ENCODE measurements at places on chromosomes 5 and 9.

DNA sequence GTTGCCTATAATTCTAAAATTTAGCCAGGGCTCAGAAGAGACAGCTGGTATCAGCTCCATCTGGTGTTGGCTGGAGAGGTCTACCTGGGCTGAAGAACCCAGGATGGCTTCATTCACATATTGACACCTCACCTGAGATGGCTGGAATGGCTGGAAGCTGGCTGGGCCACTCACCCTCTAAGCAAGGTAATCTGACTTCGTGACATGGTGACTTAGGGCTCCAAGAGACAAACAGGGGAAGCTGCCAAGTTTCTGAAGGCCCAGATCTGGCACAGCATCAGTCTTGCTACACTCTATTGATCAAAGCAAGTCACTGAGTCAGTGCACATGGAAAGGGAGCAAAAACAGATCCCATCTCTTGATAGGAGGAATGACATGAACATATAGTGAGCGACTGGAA, 102.3 kb downstream of the EPB41L4A start:
- no peak for DNase-seq

DNA sequence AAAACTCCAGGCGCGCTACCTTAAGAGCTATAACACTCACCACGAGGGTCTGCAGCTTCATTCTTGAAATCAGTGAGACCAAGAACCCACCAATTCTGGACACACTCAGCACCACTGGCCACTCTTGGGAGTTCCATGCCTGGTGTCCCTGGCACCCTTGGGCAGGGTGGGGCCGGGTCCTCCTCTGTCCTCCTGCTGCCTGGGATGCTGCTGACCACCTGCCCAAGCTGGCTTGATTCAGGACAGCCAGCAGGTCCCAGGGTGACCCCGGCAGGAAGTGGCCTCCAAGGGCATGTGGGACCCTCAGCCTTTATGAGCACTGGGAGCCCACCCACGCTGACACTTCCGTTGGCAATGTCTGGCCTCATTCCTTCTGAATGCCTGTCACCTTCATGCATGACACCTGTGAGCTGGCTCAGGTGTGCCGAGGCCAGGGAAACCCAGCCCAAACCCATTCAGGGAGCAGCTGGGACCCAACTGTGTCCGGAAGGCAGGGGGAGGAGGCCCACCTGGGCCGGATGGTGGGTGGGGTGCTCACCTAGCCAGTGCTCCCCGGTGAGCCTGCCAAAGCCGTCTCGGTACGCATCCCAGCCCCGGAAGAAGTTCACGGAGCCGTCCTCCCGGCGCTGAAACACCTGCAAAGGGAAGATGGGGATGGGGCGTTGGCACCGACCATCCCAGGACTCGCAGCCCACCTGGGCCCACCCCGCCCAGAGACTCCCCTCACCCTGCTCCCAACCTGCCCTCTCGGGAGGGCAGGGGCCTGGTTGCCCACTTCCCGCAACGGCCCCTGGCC, 14.8 kb upstream of the QRFP start:
- no peak for DNase-seq

GRCh38 chr5:168366116-168366515, 74.7 kb downstream of the WWC1 start:
- no peak for DNase-seq

GRCh38 chr5:137199201-137199600, 299.9 kb downstream of the SPOCK1 start:
- DNase-seq: no peak

GRCh38 chr5:38316544-38317224, 58.3 kb downstream of the EGFLAM start:
- no peak for DNase-seq

DNA sequence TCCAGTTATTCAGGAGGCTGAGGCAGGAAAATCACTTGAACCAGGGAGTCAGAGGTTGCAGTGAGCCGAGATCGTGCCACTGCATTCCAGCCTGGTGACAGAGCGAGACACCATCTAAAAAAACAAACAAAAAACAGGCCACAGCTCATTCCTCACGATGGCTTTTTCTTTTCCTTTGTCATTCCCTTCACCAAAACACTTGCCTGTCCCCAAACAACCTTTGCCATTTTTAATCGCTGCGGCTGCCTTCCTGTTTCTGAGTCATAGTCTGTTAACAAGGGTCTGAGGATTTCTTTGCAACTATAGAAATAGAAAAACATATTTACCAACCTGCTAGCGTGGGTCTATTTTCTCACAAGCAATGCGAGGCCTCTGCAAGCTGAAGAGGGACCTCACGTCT, 123.0 kb upstream of the FSTL4 start:
- no peak for DNase-seq

DNA sequence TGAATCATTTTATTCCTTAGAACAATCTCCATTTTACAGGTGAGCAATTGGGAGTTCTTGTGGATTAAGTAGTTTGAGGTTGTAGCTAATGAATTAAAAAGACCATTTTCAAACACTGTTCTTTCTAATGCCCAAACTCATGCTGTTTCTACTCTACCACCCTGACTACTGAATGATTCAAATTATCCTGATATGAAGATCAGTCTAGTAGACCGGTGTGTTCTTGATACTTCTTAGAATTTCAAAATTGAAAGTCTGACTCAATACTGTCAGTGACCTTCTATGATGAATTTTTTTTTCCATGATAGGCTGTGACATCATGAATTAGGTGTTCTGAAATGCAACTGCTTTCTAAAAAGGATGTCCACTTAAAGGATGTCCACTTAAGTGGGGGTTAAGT, 515.5 kb downstream of the DMAC1 start:
- no peak for DNase-seq

DNA sequence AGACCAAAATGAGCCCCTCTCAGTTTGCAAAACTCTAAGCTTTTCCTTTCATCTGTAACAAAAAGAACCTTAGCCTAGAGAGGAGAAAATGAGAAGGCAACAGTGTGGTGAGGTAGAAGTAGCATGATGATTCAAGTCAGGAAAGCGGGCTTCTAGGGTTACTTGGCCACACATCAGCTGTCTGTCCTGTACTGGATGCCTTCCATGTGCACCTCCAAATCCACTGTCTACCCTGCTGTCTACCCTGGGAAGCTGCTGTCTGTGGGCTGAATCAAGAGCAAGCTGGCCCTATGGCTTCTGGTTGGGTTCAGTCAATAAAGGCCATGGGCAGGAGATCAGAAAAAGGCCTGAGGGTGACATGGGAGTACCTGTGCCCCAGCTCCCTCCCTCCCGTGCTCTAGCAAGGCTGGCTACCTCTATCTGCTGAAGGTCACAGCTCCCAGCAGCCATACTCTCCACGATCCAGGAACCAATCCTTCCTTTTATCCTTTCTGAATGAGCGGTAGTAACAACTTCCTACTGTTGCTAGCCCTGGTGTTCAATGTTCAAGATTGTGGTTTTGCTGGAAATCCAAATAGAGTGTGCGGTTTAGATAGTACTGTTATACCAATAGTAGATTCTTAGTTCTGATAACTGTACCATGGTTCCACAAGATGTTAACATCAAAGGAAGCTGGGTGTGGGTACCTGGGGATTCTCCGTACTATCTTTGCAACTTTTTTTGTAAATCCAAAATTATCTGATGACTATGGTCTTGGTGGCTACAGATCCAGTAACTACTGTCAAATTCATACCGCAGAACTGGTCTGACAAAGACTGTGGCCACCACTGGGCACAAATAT, 191.0 kb downstream of the ESM1 start:
- DNase-seq: no peak

GRCh38 chr9:85223506-85224125, 518.1 kb downstream of the AGTPBP1 start:
- DNase-seq: no peak

DNA sequence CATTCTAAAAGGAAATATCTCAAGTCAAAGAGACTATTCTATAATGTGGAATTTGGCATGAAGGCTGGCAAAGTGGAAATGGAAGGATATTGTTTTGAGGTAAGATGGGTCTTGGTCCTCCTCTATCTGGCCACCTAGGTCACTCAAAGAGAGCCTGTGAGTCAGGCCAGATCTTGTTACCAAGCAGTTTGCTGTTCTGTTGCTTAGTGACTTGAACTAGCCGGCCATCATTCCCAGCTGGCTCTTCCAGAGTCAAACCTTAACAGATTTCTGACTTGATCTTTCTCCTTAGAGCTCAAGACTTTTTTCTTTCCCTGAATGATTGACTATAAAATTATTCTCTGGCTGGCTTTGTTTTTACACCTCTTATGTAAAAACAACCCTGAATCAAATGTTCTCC, 136.1 kb downstream of the PDE4D start:
- DNase-seq: no peak

DNA sequence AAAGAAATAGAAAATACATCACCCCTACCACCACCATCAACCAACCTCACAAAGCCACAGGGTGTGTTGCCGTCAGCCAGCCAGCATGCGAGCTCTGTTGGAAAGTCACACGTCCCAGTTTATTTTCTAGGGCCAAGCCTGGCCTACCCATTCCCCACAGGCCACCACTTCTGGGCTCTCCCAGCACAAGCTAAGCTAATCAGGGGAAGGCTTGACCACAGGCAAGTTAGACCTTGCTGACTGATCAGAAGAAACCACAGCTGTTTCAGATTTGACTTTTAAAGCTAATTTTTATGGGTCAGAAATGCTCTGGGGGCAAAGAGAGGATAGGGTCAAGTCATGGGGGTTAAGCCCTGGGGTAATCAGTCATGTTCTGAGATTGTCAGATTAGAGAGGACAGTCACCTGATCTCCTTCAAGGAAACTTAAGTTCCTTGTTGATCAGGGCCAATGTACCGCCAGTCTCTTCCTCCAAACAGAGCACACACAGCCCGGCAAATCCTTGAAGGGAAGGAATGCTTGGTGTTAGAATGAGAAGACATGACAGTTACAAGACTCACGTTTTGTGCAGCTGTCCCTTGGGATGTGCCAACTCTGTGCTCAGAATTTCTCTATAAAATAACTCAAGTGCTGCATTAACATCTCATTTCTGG, 7.6 kb downstream of the SHB start:
- no peak for DNase-seq

DNA sequence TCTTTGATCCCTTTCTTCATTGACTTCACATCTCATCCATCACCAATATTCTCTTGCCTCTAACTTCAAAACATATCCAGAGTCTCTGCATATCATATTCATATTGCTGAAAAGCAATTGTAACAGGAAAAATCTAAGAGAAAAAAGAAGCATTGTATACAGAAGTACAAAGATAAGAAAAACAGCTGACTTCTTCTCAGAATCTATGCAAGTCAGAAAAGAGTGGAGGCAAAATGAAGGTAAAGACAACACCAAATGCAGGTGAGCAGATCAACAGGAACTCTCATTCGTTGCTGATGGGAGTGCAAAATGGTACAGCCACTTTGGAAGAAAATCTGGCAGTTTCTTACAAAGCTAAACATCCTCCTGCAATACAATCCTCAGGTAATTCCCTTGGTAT, 155.6 kb downstream of the PHF2 start:
- no peak for DNase-seq

- DNase-seq: no peak
Measured at GRCh38 chr5:93163010-93163663, 417.9 kb downstream of the NR2F1-AS1 start.

DNA sequence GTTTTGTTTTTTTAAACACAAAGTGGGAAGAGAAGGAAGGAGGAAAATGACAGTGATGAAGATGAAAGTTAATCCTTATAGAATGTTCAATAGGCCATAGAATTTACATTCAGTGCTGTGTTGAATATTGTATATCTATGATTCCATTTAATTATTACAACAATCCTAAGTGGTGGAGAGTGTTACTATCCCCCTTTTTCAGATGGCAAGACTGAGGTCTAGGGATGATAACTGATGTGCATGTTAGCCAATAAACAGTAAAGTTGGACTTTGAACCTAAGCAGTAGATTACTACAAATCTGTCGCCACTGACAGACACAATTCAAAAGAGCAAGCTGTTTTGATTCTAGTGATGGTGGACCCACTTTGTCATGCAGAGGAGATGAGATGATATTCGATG, 237.9 kb downstream of the ARHGAP26 start:
- DNase-seq: no peak

DNA sequence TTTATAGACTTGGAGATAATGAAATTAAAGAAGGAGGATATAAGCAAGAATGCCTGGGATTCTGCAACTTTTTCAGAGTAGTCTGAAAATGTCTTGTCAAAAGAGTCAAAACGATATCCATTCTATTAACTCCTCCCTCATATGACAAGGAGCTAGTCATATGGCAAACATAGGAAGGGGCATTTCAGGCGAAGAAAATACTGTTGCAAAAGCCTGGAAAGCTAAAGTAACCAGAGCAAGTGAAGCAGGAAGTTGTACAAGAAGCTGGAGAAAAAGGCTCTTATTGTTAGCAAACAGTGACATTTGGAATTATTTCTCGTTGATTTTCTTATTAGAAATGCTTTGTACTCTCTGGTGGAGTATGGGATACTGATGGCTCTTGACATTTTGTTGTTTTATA, 94.0 kb upstream of the PTPRD start:
- DNase-seq: no peak

DNA sequence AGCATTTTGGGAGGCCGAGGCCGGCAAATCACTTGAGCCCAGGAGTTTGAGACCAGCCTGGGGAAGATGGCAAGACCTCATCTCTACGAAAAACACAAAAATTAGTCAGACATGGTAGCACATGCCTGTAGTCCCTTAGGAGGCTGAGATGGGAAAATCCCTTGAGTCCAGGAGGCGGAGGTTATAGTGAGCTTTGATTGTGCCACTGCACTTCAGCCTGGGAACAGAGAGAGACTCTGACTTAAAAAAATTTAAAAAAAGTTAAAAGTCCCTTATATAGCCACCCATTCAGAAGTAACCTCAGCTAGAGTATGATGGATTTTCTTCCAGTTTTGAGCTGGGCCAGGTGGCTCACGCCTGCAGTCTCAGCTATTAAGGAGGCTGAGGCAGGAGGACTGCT, 72.4 kb downstream of the UGCG start:
- no peak for DNase-seq

- no peak for DNase-seq
Measured at GRCh38 chr5:87254035-87254434, 13.6 kb upstream of the RASA1 start.

DNA sequence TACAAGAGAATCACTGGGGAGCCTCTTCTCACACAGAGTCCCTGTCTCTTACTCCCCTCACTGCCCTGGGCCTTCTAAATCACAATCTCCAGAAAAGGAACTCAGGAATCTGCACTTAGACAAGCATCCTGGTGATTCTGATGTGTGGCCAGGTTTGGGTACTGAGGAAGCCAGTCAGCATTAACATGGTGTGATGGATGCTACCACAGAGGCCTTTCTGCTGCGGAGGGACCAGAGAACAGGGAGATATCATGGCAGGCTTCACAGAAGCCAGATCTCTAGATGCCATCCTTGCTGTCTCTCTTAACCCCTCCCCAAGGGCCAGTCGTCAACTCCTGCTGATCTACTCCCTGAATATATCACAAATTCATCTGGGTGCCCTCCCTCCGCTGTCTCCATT, 1.6 kb downstream of the ANKS6 start:
- DNase-seq: no peak

DNA sequence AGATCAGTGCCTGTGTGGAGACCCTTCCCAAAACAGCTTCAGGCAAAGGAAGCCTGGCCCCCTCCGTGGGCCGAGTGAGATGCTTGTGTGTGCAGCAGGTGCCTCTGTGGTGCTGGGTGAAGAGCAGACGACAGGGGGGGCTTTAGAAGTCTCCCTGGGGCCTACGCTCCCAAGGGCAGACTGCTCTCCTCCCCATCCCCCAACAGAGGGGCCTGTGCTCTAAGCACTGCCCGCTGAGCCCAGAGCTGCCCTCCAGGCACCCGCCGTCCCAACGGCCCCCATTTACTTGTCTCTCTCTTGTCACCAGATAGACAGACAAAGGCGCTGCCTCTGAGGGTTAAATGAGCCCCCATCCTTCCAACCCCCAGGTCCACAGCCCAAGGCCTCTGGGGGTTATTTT, 2.7 kb upstream of the LHX3 start:
- DNase-seq: no peak

GRCh38 chr9:107994648-107995047, 505.1 kb upstream of the KLF4 start:
- DNase-seq: no peak

Data from NCI-H2227 treated with DMSO at 0.1 percent for 48 hours (cell line).